ENCODE measurements at places on chromosomes 2 and 18.

DNA sequence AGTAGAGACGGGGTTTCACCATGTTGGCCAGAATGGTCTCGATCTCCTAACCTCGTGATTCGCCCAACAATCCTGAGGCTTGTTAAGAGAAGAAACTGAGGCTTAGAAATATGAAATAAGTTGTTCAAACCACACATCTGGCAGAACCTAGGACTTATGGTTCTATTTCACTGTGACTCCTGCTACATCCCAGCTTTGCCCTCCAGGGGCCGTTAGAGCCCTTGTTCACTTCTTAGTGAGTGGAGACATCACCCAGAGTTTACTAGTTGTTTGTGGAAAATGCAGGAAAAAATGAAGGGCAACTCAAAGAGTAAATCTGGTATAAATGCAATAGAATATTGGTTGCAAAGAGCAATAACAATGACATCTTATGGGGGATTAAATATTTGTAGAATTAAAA lies 43.9 kb downstream of the MARCHF4 start:
- no peak for DNase-seq

DNA sequence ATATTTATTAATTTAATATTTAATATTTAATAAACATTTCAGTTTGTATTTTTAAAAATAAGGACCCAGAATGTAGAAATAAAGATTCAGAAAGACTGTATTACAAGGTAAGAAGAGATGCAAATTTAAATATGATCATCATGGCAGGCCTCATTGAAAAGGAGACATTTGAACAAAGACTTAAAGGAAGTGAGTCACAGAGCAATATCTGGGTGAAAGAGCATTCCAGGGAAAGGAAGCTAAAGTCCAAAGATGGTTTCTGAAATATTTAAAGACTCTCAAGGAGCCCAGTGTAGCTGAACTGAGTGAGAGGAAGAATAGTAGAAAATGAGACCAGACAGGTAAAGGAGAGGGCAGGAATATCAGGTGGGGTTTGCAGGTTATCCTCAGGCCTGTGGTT lies 5.9 kb downstream of the SCYGR4 start:
- no peak for DNase-seq

- no peak for DNase-seq
Measured at GRCh38 chr2:79855264-79856006, 342.6 kb downstream of the CTNNA2 start.

DNA sequence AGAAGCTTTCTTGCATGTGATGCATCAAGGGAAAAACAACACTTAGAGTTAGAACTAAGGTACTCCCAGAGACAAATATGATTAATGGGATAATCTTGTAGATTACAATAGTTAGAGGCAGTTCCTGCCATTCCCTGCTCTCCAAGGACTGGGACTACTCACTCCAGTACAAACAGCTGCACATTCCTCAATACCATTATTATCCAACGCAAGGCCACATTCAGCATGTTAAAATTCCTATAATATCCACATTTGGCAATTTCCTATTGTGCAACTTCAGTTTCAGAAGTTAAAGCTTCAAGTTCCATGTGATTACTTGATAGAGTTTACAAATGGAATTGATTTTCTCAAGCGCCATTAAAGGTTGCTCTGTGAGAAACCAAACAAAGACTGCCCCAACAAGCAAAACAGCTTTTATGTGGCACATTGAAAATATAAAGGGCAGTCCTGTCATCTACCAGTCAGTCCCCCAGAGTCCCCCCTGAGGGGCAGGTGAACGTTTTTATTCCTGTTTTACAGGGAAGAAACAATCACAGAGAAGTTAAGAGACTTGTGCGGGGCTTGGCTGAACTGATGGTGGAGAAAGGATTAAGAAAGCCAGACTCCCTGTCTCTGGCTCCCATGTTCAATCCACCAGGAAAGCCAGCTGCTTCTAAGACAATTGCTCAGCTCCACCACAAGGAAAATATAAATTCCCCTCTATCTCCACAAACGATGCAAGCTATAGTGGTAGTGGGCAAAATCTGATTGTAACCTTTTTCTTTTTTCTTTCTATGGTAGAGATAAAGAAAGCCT lies 72.6 kb downstream of the TXNL1 start:
- no peak for DNase-seq

GRCh38 chr18:731185-731584 lies 18.8 kb upstream of the ENOSF1 start:
- DNase-seq: no peak

- no peak for DNase-seq
Measured at GRCh38 chr2:224751996-224752698, 36.0 kb upstream of the CCDC195 start.

- no peak for DNase-seq
Measured at GRCh38 chr2:231904161-231904611, 22.0 kb downstream of the NPPC start.

GRCh38 chr2:217809736-217810135 lies 193.1 kb downstream of the TNS1 start:
- DNase-seq: no peak

GRCh38 chr2:111632661-111633060 lies 251.3 kb downstream of the ANAPC1 start:
- no peak for DNase-seq

DNA sequence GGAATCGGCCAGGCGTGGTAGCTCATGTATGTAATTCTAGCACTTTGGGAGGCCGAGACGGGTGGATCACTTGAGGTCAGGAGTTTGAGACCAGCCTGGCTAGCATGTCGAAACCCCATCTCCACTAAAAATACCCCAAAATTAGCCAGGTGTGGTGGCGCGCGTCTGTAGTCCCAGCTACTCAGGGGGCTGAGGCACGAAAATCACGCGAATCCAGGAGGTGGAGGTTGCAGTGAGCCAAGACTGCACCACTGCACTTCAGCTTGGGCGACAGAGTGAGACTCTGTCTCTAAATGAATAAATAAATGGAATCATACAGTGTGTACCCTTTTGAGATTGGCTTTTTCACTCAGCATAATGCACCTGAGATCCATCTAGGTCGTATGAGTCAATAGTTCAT lies 19.4 kb upstream of the TTC39C start:
- DNase-seq: no peak

DNA sequence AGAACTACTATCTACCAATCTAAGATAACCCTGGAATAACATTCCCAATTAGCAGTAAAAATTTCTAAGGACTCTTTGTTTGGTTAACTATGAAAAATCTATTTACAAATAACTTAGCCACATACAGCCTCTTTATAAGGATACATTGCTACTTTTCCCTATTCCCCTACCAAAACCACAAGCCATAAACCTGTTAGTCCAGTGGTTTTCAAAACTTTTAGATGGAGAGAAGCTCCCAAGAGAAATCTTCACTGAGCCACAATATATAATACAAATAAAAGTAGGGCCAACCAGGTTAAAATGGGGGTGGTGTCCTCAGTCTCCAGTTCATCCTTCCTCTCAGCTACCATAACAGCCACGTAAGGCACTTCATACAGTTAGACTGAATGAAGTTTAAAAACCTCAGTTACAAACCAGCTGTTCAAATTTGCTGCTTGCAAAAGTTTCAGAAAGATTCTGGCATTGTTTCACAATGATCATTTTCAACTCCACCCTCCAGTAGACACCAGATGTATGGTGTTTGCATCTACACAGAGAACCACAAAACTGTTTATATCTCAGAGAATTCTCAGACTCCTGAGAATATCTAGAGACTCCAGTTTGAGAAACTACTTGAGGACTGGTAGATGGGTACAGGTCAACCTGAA lies 26.0 kb downstream of the SOS1 start:
- no peak for DNase-seq

- DNase-seq: no peak
Measured at GRCh38 chr2:187051350-187051749, 202.4 kb upstream of the ZSWIM2 start.

GRCh38 chr2:199797431-199798403 lies 53.3 kb downstream of the FTCDNL1 start:
- no peak for DNase-seq

- no peak for DNase-seq
Measured at GRCh38 chr2:75276093-75277029, 77.0 kb upstream of the TACR1 start.

- DNase-seq: peak; percentile 30
Measured at GRCh38 chr2:240840435-240841060, 20.5 kb upstream of the KIF1A start.

DNA sequence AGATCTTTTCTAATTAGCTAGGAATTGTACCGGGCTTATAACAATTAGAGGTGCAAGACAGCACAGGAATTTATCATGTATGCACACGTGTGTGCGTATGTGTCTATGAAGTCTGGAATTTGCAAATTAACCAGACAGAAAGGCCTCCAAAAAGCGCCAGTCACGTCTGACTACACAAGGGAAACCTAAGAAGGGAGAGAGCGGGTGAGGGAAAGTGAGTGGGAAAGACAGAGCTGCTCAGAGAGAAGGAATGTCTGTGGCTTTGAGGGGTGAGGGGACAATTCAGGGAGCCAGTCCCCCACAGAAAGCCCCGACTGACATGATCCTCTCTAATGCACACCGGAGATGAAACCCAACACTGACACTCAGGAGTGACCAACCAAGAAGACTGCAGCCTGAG lies 197.7 kb upstream of the SH3BP4 start:
- no peak for DNase-seq
